Vagina (tissue), 2 donors: ENCODE measurements at places on chromosomes 7 and 10. TPM values are rescaled to one million over a fixed set of nuclear protein-coding genes. Genes with fewer than 3 reads are reported as not detected.
A peak's percentile ranks its signal among the peaks of the same experiment; 100 is the strongest.

DNA sequence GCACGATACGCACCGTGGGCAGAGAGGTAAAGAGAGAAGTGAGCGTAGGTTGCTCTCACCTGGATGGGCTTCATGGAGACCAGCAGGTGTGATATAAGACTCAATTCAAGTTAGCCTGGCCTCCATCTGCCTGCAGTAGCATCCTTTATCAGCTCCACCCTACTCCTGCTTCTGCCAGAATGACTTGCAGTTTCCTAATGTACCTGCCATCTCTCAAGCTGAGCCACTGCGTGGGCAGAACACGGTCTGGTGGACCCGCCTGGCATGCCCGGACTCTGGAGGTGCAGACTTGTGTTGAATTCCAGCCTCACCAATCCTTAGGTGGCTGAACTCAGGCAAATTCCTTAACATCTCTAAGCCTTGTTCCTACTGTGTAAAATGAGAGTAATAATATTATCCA lies 64.3 kb downstream of the STEAP1B start:
- no peak overlapping the region for H3K27ac ChIP-seq
- peaks cover 7% of the 10 kb centered on the region for H3K4me1 ChIP-seq
- no peak for DNase-seq
- H3K4me3 ChIP-seq: no peak overlapping the region
- no peaks in the 10 kb centered on the region for H3K36me3 ChIP-seq

The PTN gene
- total RNA-seq: 48.4 TPM

DNA sequence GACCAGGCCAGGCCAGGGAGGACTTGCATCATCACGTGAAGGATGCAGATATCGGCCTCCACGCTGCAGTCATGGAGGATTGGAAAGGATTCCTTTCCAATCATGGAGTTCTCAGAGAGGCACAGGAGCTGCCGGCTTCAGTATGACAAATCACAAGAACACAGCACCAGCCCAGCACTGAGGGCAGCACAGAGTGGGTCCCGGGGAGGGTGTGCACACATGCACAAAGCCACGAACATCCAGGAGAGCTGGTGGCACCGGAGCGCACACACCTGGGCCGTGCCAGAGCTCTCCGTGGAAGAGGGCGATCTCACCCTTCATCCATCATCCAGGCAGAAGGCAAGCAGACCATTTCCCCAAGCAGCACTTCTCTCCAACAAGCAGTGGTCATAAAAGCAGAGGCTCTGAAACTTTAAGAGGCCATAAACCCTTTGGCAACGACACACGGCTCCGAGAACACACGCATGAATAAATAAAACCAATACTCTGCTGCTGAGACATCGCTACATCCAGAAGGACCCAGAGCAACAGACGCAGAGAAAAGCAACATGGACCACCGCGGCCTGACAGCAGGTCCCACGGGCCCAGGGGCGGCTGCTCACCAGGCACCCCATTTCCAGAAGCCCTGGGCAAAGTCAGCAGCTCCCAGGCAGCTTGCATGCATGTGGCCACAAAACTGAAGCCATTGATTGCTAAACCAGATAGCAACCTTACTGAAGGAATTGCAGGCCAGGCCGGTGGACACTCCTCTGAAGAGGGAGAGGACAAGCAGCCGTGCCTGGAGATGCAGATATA lies 180.8 kb downstream of the USP6NL start:
- no peak for DNase-seq
- no peaks in the 10 kb centered on the region for H3K27me3 ChIP-seq
- H3K4me3 ChIP-seq: no peak overlapping the region
- H3K36me3 ChIP-seq: no peaks in the 10 kb centered on the region
- peaks cover 5% of the 10 kb centered on the region for H3K4me1 ChIP-seq
- no peak overlapping the region for H3K27ac ChIP-seq

The SLC39A12 gene
- total RNA-seq: not detected

GRCh38 chr7:2851497-2851896 lies 7.4 kb upstream of the GNA12 start:
- no peak overlapping the region for H3K27ac ChIP-seq
- no peaks in the 10 kb centered on the region for H3K36me3 ChIP-seq
- no peak overlapping the region for H3K4me3 ChIP-seq
- H3K4me1 ChIP-seq: no peaks in the 10 kb centered on the region
- no peak for DNase-seq

DNA sequence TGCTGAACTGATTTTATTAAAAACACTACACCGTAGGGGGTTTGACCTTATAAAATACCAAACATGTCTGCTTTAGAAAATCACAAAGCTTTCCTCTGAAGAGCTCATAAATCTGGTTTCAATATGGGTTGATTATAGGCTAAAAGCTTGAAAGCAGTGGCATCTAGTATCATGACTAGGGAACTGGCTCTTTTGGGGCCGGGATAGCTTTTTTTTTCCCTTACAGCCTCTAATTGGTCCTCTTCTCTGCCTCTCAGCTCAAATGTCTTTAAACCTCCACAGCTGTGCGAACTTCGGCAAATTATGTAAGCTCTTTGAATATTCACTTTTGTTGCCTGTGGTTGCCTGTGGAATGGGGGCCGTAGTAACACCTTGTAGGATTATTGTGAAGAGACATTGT lies 8.4 kb downstream of the BAMBI start:
- H3K4me1 ChIP-seq: no peaks in the 10 kb centered on the region
- H3K36me3 ChIP-seq: no peaks in the 10 kb centered on the region
- DNase-seq: no peak

DNA sequence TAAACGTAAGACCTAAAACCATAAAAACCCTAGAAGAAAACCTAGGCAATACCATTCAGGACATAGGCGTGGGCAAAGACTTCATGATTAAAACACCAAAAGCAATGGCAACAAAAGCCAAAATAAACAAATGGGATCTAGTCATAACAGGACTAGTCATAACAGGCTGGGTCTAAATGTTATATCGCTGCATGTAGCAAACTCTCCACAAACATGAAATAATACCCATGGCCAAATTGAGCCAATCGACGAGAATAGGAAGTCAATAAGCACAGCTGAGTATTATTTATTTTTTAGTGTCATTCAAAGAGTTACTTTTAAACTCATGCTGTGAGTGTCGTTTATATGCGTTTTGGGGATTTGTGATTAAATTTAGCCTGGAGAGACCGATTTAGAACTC lies 225.1 kb downstream of the TFEC start:
- H3K4me1 ChIP-seq: no peaks in the 10 kb centered on the region
- H3K4me3 ChIP-seq: no peak overlapping the region
- no peak for DNase-seq
- H3K36me3 ChIP-seq: no peaks in the 10 kb centered on the region
- H3K27ac ChIP-seq: no peak overlapping the region

The GARIN1A gene
- total RNA-seq: 1.5 TPM

GRCh38 chr7:88761779-88762178 lies 2.3 kb downstream of the ZNF804B start:
- no peak overlapping the region for H3K27ac ChIP-seq
- H3K4me1 ChIP-seq: peaks cover 19% of the 10 kb centered on the region
- no peaks in the 10 kb centered on the region for H3K36me3 ChIP-seq
- no peak overlapping the region for H3K4me3 ChIP-seq
- H3K27me3 ChIP-seq: peaks cover 4% of the 10 kb centered on the region
- no peak for DNase-seq

The KLF14 gene
- not detected for total RNA-seq

GRCh38 chr10:49010295-49010694 lies 70.7 kb upstream of the LRRC18 start:
- peaks cover 67% of the 10 kb centered on the region for H3K4me1 ChIP-seq
- no peak overlapping the region for H3K27ac ChIP-seq
- peak; percentile 64 for DNase-seq

- no peak for DNase-seq
- no peaks in the 10 kb centered on the region for H3K27me3 ChIP-seq
Observed at GRCh38 chr7:103937680-103938079, 51.8 kb downstream of the RELN start.

DNA sequence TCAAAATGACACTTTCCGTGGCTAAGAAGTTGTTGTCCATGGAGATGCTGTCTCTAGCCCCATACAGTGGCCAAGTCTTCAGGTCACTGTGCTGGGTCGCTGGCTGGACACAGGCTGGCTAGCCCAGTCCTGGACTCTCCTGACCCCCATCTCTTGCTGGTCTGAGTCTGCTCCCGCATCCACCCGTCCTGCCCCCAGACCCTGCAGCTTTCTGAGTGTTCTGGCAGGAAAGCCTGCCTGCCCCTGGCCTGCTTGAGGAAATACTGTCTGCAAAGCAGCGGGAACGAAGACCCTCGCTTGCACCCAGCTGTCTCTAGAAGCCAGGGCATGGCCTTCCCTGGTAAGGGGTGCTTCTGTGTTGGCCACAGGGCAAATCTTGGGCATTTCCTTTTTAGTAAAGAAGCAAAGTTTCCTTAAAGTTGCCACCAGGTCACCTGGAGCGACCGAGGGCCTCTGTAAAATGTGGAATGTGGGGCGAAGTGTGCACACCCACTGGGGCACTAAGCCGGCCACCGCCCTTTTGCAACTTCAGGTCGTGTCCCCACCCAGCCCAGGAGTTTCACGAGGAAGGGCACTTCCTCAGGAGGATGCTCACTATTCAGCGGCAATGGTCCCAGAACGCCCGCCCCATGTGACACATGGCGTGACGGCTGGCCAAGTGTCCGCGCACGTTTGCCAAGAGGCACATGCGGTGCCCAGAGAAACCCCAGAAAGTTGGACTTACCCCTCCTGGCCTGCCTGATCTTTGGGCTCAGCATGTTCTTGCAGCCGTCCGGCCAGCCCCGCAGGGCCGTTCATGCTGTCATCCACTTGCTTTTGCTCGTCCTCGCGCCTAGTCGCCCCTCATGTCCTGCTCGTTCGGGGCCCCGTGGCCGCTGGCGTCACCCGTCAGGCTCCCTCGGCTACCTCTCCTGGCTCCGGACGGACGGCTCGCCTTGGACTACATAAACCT lies 558 bp downstream of the ARHGAP22 start:
- peak; percentile 80 for DNase-seq
- peak overlapping the region; percentile 47 for H3K4me3 ChIP-seq
- H3K27ac ChIP-seq: peak overlapping the region; percentile 22
- H3K4me1 ChIP-seq: peaks cover 16% of the 10 kb centered on the region

The GPRIN2 gene
- 5.6 TPM for total RNA-seq

- DNase-seq: no peak
- no peaks in the 10 kb centered on the region for H3K27me3 ChIP-seq
- no peak overlapping the region for H3K27ac ChIP-seq
Observed at GRCh38 chr7:95491634-95492314, 6.0 kb downstream of the ASB4 start.

DNA sequence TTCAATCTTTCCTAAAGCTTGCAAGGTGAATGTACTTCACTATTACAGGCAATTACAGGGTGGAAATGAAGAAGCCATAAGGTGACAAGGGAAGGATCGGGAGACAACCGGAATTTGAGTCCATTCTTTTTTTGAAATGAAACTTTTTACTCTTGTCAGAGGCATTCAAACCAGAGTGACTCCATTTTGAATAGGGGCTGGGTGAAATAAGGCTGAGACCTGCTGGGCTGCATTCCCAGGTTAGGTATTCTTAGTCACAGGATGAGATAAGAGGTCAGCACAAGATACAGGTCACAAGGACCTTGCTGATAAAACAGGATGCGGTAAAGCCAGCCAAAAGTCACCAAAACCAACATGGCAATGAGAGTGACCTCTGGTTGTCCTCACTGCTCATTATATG lies 363.3 kb downstream of the TYW1 start:
- DNase-seq: no peak
- no peaks in the 10 kb centered on the region for H3K27me3 ChIP-seq
- H3K36me3 ChIP-seq: peaks cover 14% of the 10 kb centered on the region
- no peak overlapping the region for H3K27ac ChIP-seq

GRCh38 chr10:101840741-101841453 lies 2.7 kb downstream of the KCNIP2 start:
- DNase-seq: no peak
- peaks cover 46% of the 10 kb centered on the region for H3K4me1 ChIP-seq
- no peaks in the 10 kb centered on the region for H3K36me3 ChIP-seq
- peak overlapping the region; percentile 26 for H3K4me3 ChIP-seq
- H3K27ac ChIP-seq: no peak overlapping the region

GRCh38 chr7:111108496-111108895 lies 17.6 kb downstream of the LRRN3 start:
- DNase-seq: no peak
- peaks cover 12% of the 10 kb centered on the region for H3K4me1 ChIP-seq
- H3K4me3 ChIP-seq: no peak overlapping the region
- no peaks in the 10 kb centered on the region for H3K36me3 ChIP-seq
- H3K27ac ChIP-seq: no peak overlapping the region

- no peak overlapping the region for H3K4me3 ChIP-seq
- no peak for DNase-seq
- peaks cover 5% of the 10 kb centered on the region for H3K4me1 ChIP-seq
- H3K36me3 ChIP-seq: no peaks in the 10 kb centered on the region
- H3K27ac ChIP-seq: no peak overlapping the region
Observed at GRCh38 chr7:81234896-81235295, 316.0 kb upstream of the SEMA3C start.

The SLC26A5 gene
- total RNA-seq: not detected

The GPR15LG gene
- total RNA-seq: 98.0 TPM

DNA sequence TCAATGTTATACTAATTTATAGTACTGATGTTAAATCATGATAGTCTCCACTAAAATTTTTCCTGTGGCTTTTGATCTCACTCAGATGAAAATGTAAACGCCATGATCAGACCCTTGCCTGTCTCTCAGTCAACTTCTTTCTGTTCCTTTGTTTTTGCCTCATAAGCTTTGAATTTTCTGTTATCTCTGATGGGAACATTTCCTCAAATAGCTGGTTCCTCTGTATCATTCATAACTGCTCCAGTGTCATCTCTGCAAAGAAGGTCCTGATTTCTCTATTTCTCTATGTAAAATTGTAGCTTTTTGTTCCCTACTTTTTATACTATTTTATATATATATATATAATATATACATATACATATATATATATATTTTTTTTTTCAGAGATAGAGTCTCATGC lies 67.5 kb downstream of the GPR141 start:
- DNase-seq: no peak
- H3K27ac ChIP-seq: no peak overlapping the region
- no peak overlapping the region for H3K4me3 ChIP-seq
- H3K4me1 ChIP-seq: no peaks in the 10 kb centered on the region

- DNase-seq: no peak
- no peak overlapping the region for H3K27ac ChIP-seq
- H3K36me3 ChIP-seq: no peaks in the 10 kb centered on the region
- H3K4me1 ChIP-seq: no peaks in the 10 kb centered on the region
Observed at GRCh38 chr10:2214805-2215204, 477.5 kb upstream of the ADARB2 start.

The CHAT gene
- total RNA-seq: not detected

GRCh38 chr7:38335492-38336147 lies 62.2 kb upstream of the TARP start:
- no peaks in the 10 kb centered on the region for H3K36me3 ChIP-seq
- no peak overlapping the region for H3K4me3 ChIP-seq
- no peaks in the 10 kb centered on the region for H3K4me1 ChIP-seq

GRCh38 chr7:70700941-70701425 lies 431.0 kb upstream of the GALNT17 start:
- H3K27me3 ChIP-seq: no peaks in the 10 kb centered on the region
- no peak overlapping the region for H3K27ac ChIP-seq
- DNase-seq: no peak
- no peak overlapping the region for H3K4me3 ChIP-seq
- H3K4me1 ChIP-seq: peaks cover 26% of the 10 kb centered on the region
- H3K36me3 ChIP-seq: no peaks in the 10 kb centered on the region

- H3K27me3 ChIP-seq: no peaks in the 10 kb centered on the region
- no peaks in the 10 kb centered on the region for H3K4me1 ChIP-seq
- H3K27ac ChIP-seq: no peak overlapping the region
- no peak overlapping the region for H3K4me3 ChIP-seq
- no peaks in the 10 kb centered on the region for H3K36me3 ChIP-seq
Observed at GRCh38 chr10:90832111-90832510, 25.7 kb downstream of the HTR7 start.

- H3K4me3 ChIP-seq: no peak overlapping the region
- no peaks in the 10 kb centered on the region for H3K4me1 ChIP-seq
- no peaks in the 10 kb centered on the region for H3K27me3 ChIP-seq
- DNase-seq: no peak
- no peak overlapping the region for H3K27ac ChIP-seq
Observed at GRCh38 chr7:82091126-82091684, 321.4 kb upstream of the HGF start.
